Activated CD4-positive, alpha-beta T cell treated with anti-CD3 and anti-CD28 coated beads, Interleukin-10, Interleukin-2, amounts not matched to agents 100 ng/mL and 50 ng/mL, durations not matched to agents 16 hours and 8 hours (primary cell): ENCODE measurements at places on chromosomes 3 and 15.

- DNase-seq: peak; percentile 98
Measured at GRCh38 chr15:76987896-76988860, 6.7 kb upstream of the PSTPIP1 start.

DNA sequence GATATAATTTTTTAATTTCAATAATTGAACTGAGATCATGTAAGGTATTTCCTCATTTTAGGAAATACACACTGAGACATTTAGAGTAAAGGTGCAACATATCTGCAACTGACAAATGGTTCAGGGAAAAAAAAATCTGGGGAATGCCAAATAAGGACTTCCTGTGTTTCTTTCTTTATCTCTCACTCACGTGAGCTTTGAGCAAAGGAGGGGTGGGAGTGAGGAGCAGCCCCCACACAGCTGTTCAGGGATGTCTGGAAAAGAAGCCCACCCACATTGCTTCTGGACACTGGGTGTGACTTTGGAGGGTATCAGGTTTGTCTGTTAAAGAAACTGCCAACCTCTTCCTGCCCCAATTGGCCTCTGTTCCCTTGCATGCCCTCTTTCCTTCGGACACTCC lies 5.6 kb upstream of the TP63 start:
- peak; percentile 16 for DNase-seq

DNA sequence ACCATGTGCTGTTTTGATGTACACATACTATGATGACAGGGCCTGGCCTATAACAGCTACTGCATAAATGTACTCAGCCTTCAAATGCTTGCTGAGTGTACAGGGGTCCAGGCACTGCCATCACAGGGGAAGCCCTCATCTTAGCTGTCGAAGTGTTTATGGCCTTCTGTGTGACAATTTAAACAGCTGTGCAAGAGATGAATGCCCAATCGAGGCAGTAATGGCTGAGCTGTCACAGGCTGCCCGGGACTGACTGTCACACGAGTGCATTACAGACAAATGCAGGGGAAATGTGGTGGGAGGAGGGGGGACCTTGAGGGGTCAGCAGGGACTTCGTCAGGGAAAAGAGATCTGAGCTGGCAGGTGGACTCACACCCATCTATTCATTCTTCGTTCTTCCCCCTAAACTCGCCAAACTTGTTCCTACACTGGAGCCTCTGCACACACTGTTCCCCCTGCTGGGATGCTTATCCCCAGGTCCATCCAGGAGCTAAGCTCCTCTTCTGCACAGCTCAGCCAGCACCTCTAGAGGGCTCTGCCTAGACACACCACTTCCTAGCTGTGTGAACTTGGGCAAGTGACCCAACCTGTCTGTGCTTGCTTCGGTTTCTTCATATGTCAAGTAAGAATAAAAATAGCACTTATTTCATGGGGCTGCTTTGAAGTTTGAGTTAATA lies 156.2 kb upstream of the IQSEC1 start:
- peak; percentile 26 for DNase-seq

DNA sequence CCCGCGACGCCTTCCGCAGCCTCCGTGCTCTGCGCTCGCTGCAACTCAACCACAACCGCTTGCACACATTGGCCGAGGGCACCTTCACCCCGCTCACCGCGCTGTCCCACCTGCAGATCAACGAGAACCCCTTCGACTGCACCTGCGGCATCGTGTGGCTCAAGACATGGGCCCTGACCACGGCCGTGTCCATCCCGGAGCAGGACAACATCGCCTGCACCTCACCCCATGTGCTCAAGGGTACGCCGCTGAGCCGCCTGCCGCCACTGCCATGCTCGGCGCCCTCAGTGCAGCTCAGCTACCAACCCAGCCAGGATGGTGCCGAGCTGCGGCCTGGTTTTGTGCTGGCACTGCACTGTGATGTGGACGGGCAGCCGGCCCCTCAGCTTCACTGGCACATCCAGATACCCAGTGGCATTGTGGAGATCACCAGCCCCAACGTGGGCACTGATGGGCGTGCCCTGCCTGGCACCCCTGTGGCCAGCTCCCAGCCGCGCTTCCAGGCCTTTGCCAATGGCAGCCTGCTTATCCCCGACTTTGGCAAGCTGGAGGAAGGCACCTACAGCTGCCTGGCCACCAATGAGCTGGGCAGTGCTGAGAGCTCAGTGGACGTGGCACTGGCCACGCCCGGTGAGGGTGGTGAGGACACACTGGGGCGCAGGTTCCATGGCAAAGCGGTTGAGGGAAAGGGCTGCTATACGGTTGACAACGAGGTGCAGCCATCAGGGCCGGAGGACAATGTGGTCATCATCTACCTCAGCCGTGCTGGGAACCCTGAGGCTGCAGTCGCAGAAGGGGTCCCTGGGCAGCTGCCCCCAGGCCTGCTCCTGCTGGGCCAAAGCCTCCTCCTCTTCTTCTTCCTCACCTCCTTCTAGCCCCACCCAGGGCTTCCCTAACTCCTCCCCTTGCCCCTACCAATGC lies 2.0 kb downstream of the ISLR start:
- no peak for DNase-seq

- DNase-seq: no peak
Measured at GRCh38 chr3:46669191-46669999, 24.1 kb downstream of the ALS2CL start.

- DNase-seq: no peak
Measured at GRCh38 chr15:93105485-93105884, 16.5 kb upstream of the RGMA start.

DNA sequence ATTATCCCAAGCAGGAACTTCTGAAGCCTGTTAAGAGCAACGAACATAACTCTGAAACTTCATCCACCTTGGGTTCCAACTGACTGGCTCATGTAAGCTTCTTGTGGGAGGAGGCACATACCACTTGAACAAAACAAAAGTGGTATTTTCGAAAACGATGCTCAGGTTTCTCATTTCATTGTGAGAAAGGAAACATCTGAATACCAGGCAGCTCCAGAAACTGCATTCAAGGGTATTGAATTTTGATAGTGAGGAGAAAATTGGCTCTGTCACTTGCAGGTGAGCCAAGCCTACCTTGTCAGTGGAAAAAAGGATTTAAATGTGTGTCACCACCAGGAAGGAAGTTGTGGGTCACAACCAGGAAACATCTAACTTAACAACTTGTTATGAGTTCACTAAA lies 218.1 kb upstream of the SATB1 start:
- DNase-seq: peak; percentile 34

DNA sequence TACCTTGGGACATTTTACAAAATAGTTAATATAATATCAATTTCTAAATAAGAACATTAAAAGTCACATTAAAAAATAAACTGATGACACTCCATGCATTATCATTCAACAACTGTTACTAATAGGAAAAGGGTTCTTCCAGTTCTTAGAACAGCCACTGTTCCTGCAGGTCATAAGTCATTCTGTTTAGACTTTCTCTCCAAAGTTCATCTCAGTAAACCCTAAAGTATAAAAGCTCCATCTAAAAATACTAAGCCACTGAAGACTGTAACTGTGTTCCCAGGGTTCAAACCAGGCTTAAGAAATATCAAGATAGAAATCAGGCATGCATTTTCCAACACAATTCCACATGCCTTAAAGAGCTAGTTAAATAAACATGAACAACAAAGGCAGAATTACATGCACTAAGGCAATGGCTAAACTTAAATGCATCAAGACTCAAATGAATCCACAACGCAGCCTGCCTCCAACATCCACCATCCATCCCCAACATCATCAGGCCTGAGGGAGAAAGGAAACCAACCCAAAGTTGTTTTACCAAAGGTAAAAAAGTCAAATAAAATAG lies 46.2 kb downstream of the DMXL2 start:
- no peak for DNase-seq

GRCh38 chr15:33093222-33093621 lies 101.3 kb downstream of the FMN1 start:
- DNase-seq: no peak

GRCh38 chr3:32283304-32283703 lies 44.8 kb downstream of the CMTM8 start:
- no peak for DNase-seq

- no peak for DNase-seq
Measured at GRCh38 chr15:76344893-76345582, 8.5 kb downstream of the ISL2 start.

DNA sequence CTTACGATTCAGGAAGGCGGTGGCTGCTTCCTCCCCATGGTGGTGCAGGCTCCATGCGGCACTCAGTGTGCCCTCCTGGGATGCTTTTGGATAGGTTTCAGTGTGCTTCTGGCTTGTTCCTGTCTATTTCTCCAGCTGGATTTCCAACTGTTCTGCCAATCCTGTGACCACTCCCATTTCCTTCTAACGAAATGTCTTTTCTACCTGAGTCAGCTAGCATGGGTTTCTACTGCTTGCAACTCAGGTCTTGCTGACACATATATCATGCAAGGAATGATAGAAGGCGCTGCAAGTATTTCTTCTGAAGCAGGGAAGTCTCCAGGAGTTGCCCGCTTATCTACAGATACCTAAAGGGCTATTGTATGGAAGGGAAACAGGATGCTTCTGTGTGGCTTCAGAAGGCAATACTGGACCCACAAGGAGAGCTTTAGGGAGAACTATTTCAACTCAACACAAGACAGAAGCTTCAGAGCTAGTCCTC lies 244.4 kb downstream of the OPA1 start:
- DNase-seq: no peak

DNA sequence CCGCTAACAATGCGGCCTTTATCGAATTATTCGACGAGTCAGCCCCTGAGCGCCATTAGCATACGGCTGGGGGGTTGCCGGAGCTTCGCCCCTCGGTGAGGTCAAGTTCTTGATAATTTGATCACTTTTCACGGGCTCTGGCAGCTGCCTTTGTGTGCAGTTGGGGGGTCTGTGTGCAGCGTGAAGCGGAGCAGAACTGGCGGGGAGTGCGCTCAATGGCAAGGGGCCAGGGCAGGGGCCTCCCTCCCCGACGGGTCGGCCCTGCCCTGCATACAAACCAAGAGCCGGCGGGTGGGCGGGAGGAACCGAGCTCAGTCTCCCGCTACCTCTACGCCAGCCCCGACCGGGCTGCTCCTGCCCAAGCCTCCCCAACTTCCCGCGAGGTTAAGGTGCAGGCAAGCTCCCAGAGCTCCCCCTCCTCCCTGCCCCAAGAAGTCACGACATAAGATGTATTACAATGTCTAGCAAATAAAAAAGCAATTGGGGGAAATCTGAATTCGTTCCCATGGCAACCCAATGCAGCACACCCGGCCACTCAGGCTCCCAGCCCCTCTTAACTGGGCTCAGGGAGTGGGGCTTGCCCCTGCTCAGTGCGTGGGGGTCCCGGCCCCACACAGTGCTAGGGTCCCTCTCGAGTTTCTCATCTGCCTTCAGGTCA lies 34.1 kb upstream of the POLG start:
- DNase-seq: no peak

DNA sequence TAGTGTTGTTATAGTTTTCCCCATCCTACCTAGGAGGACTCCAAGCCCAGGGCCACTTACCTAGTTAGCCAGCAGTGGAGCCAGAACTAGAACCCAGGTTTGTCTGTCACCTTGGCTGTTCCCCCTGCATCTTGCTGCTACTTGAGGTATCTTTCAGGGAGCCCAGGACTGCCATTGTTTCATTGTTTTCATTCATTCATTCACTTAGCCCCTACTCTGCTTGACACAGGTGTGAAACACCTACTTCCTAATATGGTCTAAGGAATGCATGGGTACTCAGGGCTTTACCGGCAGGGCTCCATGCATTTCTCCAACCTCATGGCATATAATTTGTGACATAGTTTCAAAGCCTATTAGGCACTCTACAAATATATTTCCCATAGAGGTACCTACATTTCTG lies 266.6 kb upstream of the TPM1 start:
- no peak for DNase-seq

DNA sequence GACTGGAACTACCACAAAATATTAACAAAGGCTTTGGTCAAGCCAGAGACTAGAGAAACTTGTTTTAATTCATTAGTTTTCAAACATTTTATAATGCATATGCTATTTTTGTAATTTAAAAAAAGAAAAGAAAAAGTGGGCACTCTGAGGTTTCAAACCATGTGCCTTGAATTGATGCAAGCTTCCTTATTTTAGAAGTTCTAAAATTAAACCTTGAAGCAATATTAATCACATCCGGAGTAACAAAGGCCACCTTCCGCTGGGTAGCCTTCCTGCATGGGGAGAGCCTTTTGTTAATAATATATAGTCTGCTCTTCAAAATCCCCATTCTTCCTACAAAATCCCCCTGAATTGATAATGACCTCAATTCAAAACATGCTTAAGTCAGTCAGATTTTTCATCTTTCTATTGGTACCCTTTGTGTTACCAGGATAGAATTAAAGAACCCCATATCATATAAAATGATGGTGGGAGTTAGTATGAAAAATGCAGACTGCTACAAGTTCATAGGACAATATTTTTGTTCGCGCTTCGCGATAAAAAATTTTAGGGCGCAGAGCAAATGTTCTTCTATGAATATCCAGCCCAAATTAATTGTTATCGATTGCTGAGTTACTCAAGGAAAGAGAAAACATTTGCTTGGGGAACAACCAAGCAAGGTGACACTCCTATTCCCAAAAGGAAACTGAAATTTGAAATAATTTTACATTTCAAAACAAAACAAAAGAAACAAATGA lies 30.6 kb downstream of the LDHAL6B start:
- no peak for DNase-seq

DNA sequence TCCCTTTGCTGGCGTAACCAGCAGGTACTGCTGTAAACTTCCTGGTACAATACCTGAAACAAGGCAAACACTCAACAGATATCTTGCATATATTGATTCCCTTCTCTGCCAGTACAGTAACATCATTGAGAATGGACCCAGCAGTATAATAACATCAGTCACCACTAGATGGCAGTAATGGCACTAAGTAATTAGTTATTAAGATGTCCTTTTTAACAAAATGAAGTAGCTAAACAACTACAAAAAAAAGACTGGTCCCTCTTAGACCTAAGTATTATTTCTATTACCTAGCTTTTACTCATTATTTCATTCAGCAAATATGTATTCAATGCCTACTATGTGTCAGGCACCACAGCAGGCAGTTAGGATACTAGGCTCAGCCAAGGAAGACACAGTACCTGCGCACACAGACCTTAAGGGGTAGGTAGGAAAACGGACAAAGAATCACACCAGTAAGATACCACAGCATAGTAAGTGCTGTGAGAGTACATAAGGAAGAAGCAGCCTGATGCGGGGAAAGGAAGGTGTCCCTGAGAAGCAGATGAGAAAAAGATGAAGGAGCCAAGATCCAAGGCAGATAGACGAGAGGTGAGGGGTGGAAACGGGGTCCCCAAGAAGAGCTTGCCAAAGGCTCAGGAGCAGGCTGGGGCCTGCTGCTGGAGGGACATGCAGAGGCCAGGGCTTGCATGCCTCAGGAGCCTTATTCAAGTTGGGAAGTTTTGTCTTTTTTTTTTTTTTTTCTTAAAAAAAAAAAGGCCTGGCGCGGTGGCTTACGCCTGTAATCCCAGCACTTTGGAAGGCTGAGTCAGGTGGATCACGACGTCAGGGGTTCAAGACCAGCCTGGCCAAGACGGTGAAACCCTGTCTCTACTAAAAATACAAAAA lies 102.7 kb upstream of the CHD2 start:
- peak; percentile 81 for DNase-seq

GRCh38 chr15:68154923-68155559 lies 50.1 kb downstream of the CALML4 start:
- peak; percentile 9 for DNase-seq
